ENCODE measurements at places on chromosomes 12 and 14.

DNA sequence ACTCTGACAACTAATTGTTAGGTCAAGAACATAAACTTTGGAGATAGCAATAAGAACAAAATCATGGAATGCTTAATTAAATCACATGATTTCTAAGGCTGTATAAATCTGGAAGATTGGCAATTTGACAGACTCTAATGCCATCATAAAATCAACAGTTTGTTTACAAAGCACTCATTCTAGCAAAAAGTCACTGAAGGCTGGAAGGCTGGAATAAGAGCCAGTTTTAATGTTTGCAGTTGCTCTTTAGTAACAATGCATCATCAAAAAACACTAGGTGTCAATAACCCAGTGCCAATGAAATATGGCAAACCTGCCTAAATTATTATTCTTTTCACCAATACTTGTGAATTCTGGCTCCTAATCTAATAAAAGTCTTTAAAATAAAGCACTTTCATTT lies 65.0 kb downstream of the NUMB start:
- no peak for DNase-seq

GRCh38 chr12:105640761-105641160 lies 310.3 kb downstream of the C12orf75 start:
- no peak for DNase-seq

DNA sequence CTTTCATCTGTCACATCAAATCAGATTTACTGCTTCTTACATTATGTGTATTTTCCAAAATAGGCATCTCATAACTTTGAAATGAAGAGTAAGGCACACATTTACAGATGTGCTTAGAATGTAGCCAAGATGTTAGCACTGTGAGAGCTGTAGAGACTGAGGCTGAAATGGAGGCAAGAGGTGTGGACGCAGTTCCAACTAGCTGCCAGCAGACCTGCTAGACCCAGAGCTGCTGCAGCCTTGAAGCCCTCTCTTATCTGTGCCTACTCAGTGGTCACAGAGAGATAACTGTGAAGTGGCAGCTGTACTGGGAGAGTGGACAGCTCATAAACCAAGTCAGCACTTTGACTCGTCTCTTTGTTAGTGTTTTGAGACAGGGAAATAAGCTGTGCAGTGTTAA lies 470.9 kb downstream of the CCER1 start:
- peak; percentile 72 for DNase-seq

DNA sequence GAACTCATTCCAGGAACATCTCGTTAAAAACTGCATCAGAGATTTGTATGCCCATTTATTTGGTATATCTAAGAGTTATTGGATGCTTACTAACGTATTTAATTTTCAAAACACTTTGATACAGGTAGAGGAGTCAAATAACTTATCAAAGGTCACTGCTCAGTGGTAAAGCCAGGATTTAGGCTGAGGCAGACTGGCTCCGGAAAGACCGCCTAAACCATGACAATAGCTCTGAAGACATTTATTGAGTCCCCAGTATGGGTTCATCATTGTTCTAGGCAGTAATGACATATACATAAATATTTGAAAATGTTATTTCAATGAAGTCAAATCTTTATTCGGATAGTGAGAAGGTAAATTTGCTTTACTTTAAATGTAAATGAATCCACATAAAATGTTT lies 30.3 kb downstream of the WBP11 start:
- DNase-seq = no peak

DNA sequence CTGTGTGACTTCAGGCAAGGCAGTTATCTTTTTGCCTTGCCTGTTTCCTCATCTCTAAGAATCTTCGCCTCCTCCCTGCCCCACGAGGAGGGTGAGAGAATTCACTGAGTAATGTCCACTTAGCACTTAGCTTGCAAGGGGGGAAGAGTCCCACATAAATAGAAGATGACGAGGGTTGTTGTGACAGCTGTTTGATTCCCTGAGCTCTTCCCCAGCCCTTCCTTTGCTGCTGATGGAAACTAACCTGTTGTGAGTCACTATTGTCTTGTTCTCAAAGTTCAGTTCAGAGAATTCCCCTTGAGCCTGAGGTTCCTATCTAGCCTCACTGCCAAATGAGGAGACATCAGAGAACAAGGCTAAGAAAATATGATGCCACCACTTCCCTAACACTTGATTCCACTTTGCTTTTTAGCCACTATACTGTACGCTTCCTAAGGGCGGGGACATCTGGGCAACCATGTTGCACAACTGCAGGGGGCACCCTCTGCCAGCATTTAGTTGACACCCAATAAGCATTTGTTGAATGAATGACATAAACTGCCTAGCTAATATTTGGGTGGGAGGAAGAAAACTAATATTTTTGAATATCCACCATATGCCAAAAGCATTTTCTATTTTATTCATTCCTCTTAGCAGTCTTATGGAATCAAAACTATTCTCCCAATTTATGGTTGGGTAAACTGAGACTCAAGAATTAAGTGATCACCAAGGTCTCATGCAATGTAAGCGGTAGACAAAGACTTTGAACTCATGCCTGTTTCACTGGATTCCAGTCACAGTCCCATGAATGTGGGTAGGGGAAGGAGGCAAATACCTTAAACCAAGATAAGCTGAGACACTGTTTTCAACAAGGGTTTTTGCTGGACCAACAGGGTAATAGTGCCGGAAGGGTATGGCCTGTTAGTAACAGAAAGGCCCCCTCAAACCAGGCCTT lies 77.6 kb downstream of the ZFP36L1 start:
- peak; percentile 19 for DNase-seq

- DNase-seq = no peak
Observed at GRCh38 chr14:56676042-56676441, 96.4 kb downstream of the TMEM260 start.

GRCh38 chr12:1628666-1629337 lies at the start of gene WNT5B:
WNT5B (plus strand) TSS chr12:1629231; CDS start chr12:1631355, 2,124 bp downstream.
- peak; percentile 55 for DNase-seq

DNA sequence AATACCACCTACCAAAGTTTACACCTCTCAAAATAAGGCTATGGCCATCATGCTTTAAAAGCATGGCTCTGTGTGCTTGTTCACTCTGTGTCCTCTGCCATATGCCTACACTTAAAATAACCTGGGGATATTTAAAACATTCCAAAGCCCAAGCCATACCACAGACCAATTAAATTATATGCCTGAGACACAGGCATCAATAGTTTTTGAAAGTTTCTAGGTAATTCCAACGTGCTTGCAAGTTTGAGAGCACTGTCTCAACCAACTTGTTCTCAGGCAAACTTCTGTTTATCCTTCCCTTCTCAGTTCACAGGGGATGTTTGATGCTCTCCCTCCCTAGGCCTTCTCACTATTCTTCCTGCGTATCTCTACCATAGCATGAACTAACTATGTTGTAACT lies 3.4 kb upstream of the FRMD6 start:
- no peak for DNase-seq

DNA sequence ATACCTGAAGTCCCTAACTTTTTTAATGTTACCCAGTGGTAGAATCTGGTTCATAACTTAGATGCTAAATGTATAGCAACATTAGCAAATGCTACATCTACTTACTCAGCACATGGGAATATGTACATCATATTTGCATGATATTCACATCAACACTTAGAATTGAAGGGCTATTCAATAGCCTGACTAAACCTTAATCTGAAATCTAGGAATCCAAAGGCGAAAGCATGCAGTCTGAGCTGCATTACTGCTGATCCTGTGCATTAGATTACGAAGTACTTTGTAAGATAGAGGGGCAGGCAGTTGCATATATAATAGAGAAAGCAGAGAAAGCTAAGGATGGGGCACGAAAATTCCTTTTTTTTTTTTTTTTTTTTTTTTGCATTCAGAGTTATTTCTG lies 40.4 kb downstream of the SLC38A4 start:
- DNase-seq = no peak

GRCh38 chr14:56816574-56817391 lies 6.5 kb upstream of the OTX2 start:
- DNase-seq = no peak

DNA sequence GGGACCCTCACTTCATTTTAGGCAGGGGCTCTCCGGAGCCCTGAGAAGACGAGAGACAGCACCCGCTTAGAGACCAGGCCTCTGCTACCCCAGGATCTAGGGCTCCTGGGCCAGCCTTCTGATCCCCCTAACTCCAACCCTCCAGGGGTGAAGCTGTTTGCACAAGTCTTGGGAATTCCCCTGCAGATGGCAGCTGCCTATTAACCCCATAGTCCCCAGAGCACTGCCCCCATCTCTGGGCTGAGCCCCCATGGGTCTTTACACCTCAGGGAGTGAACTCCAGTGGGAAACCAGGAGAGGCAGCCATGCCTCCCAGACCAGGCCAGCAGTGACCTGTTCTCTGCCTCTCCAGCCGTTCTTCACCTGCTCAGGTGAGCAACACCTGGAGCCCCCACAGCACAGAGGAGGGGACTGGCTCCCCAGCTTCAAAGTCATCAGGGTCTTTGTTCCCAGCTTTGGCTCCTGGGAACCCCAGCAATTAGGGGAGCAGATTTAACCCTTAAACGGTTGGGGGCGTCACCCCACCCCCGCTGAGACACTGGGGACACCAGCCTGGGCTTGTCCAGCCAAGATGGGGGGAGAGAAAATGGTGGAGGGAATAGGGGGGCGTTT lies 2.3 kb downstream of the WNT10B start:
- no peak for DNase-seq

DNA sequence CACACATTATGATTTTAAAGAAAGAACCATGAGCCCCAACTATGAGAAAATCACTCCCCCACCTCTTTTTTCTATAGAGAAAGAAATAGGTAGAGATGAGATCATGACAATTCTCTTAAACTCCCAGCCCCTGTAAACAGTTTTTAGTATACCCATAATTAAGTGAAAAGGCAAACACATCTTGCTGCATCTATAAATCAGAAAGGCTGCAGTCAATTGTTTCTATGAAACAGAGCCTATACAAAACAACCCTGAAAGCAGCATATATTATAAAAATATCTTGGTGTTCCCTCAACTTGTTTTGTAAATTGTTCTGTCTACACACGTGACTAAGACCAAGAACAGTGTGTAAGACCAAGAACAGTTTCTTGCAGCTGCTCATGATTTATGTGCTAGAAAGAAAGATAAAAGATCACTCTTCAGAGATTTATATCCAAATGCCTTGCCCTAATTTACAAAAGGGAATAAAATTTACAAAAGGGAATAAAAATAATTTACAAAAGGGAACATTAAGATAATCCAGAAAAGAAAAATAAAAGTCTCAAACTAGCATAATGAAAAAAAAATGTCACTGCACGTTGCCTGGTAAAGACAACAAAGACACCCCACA lies 4.8 kb downstream of the KITLG start:
- DNase-seq = no peak

- no peak for DNase-seq
Observed at GRCh38 chr14:42374332-42374731, 767.7 kb downstream of the LRFN5 start.

DNA sequence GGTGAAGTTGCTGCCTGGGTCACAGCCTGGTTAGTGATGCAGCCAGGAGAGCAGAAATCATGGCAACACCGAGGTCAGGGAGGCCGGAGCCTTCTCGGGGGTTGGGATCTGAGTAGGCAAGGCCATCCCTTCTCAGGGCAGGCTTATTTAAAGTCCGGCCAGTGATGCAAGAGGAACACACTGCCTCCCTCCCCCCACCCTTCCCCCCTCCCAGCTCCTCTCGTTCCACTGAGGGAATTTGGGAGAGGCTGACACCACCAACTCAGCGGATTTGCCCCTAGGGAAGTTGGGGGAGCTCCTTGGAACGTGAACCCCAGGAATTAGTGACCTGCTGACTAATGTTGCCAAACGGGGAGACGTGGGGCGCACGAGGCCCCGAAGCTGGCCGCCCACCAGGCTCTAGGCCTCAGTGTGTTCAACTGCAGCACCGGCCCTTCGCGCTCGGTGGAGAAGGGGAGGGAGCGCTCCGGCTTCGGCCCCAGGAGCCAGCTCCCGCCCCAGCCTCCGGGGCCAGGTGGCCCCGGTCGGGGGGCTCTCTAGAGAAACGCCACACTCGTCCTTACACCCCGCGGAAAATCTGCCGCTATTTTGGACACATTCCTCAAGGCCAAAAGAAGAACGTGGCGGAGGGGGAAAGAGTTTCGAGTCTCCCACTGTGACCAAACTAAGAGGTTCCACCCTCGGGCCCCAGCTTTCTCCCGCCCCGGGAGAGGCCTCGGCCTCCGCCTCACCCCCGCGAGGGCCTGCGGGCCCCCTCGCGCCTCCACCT lies 1.6 kb downstream of the CTDSP2 start:
- DNase-seq = peak; percentile 62

DNA sequence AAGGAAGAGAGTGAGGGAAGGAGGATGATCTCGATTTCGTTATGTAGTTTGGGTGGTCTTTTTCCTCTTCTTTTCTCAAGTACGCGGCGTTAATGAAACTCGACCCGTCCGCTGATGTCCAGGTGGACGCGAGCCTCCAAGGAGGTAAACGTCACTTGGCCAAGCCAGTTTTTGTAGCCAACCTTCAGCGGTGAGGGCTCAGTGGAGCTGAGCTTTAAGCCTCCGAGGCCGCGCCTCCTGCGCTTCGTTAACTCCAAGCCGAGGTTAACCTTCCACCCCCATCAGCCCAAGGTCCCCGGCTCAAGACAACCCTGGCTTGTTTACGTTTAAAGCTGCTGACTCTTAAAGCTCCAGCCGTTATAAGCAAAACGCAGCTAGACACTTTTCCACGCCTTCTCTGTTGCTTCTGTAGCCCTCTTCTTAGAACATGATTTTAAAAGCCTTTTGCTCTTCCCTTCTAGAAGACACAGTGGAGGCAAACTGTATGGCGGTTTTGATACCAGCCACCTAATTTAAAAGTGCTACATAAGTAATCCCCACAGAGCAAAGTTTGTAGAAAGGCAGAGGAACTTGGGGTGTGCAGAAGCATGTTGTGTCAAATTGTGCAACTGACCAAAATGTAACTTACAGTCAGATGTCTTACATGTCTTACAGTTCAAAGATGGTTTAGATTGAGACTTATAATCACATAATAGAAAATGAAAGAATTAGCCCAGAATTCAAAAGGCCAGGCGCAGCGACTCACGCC lies 923 bp upstream of the ITPR2 start:
- peak; percentile 44 for DNase-seq

DNA sequence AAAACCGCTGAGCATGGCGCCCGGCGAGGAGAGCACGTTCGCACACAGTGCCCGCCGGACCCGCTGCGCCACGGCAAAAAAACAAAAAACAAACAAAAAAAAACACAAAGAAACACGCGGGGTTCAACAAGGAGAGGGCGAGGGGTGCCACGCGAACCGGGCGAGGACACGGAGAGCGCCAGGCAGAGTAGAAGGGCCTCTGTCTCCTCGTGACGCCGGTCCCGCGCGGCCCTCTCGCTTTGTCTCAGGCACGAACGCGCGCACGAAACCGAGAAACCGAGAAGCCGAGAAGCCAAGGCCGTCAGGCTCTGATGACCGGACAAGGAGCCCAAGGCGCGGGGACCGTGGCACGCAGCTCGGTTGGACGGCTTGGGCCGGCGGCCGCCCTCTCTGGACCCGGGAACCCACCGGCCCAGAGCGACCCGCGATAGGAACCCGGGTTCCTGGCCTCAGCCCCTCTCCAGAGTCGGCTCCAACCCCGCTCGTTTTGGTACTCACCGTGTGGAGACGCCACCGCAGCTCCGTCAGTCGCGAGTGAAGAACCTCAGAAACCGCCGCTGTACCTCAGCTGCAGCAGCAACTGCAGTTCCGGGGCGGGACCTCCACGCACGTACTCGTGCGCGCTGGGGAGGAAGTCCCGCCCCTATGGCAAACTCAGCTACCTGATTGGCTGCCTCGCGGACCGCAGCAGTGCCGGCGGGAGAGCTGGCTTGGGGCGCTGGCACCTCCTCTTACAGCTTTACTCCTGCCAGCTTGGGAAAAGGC lies at the start of the genes DDX24 and IFI27L1:
DDX24 (minus strand) TSS at position 582 of the 765 bp plus-strand sequence. CDS start 1,460 bp downstream, outside the sequence.
IFI27L1 (plus strand) TSS at position 690 of the 765 bp plus-strand sequence. CDS start 15,628 bp downstream, outside the sequence.
- peak; percentile 96 for DNase-seq
